ENCODE measurements at places on chromosomes 11 and 22.
A peak's percentile ranks its signal among the peaks of the same experiment; 100 is the strongest.

DNA sequence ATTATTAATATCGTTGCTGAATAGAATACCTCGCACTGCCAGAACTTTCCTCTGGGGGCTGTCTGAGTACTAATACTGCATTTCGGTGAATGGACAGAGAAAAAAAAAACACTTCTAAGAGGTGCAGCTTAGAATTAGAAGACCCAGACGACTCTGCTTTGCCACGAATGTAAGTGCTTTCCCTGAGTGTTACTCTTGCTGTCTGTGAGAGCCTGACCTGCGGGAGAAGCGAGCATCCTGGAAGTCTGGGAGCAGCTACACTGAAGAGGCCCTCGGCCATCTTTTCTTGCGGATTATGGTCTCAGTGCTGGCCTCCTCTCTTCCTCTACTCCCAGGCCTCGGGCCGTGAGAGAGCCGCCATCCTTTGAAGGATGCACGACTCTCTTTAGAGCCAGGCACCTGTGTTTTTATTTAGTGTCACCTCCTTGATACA, 94.9 kb downstream of the SCN3B start:
- DNase-seq, result peak; percentile 70

- DNase-seq, result no peak
Observed at GRCh38 chr22:38201371-38201710, 453 bp upstream of the MAFF start.

DNA sequence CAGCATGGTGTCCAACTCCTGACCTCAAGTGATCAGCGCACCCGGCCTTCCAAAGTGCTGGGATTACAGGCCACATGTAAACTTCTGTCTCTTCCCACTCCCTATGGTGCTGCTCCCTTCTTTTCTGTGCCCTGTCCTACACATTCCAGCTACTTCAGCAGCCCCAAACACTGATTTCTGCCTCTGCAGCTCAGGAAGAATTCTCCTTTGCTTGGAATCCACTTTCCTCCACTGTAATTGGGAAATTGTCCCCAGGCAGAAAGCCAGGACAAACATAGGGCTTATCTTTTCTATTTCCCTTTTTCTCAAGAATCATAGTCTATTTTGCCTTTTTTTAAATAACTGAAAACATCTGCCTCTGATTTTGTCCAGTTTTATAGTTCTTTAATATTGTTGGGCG, 21.3 kb upstream of the DRG1 start:
- DNase-seq, result no peak

- DNase-seq, result no peak
Observed at GRCh38 chr22:29225422-29226090, 19.9 kb downstream of the EMID1 start.

DNA sequence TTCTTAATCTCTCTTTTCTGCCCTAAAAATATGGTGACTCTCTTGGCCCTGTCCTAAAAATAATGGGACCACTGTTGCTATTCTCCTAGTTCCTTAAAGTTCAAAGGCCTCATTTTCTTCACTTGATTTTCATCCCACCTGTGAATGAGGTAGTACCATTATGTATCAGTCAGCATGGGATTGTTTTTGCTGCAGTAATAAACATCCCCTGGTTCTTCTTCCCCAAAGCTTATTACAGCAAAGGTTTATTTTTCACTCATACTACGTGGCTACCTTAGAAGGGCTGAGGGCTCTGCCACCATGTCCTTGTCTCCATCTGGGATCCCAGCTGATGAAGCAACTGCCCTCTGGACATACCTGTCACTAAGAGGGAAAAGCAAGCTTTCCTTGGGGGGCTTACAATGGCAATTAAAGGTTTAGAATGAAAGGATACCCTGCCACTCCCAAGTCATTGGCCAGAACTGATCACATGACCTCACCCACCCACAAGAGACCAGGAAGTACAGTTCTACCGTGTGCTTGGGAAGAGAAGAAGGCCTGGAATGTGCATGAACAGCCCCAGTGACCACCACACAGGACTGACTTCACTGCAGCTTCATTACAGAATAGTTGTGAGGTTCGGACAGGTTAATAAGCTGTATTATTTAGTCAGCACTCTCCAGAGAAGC, 7.8 kb downstream of the TTC38 start:
- no peak for DNase-seq

- DNase-seq, result no peak
Observed at GRCh38 chr11:75782540-75783263, 14.1 kb downstream of the DGAT2 start.

DNA sequence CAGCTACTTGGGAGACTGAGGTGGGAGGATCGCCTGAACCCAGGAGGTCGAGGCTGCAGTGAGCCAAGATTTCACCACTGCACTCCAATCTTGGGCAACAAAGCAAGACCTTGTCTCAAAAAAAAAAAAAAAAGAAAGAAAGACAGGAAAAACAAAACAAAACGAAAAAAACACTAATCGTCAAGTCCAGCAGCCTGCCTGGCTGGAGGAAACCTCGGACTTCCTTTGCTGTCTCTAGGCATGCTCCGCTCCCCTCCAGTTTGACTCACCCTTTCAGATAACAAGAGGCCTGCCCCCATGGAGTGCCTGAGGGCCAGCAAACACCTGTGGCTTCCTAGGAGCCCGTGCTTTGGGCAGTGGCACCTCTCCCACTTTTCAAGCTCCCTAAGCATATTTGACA, 28.8 kb upstream of the CHKA start:
- no peak for DNase-seq

DNA sequence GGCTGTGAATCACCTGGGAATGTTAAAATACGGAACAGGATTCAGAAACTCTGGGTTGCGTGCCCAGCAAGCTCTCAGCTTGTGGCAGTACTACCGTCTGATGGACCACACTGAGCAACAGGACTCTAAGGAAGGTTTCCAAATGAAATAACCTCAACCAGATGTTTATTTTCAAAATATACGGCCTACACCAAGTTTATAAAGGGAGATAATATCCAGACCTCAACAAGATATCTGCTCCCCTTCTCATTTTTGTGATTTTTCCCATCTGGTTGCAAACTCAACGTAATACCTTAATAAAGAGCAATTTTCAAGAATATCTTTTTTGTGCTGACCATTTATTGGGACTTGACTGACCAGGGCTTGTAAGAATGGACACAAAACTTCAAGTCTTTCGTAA, 49.4 kb downstream of the SLC25A17 start:
- DNase-seq, result no peak

GRCh38 chr11:122685041-122685440, 29.5 kb downstream of the UBASH3B start:
- DNase-seq, result no peak

DNA sequence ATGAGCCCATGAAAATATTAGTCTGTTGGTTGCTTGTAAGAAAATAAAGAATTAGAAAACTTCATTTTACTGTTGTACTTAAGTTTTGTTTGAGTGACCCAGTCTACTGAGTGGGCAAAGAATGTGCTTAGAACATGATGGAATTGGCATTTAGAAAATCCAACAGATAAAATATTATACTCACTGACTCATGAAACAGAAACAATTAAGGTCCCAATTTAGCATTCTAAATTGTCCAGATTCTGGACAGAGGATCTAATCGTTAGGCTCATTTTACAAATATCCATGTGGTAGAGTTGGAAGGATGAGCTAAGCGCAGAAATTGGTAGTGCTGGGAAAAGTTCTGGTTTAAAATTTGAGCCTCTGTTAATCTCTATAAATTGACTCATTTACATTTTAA, 45.4 kb downstream of the METTL15 start:
- no peak for DNase-seq

DNA sequence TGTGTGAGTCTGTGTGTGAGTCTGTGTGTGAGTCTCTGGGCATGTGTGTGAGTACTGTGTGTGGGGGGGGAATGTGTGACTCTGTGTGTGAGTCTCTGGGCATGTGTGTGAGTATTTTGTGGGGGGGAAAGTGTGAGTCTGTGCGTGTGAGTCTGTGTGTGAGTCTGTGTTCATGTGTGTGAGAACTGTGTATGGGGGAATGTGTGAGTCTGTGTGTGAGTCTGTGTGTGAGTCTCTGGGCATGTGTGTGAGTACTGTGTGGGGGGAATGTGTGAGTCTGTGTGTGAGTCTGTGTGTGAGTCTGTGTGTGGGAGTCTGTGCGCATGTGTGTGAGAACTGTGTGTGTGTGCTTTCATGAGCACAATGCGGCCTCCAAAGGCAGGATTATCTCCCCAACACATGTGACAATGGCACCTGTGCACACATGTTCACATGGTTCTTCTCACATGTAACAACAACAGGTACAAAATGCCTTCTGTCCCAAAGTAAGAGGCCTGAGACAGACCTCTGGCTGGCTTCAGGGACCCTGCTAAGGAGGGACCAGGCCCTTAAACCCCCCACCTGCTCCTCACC, 1.6 kb downstream of the CD5 start:
- DNase-seq, result no peak

DNA sequence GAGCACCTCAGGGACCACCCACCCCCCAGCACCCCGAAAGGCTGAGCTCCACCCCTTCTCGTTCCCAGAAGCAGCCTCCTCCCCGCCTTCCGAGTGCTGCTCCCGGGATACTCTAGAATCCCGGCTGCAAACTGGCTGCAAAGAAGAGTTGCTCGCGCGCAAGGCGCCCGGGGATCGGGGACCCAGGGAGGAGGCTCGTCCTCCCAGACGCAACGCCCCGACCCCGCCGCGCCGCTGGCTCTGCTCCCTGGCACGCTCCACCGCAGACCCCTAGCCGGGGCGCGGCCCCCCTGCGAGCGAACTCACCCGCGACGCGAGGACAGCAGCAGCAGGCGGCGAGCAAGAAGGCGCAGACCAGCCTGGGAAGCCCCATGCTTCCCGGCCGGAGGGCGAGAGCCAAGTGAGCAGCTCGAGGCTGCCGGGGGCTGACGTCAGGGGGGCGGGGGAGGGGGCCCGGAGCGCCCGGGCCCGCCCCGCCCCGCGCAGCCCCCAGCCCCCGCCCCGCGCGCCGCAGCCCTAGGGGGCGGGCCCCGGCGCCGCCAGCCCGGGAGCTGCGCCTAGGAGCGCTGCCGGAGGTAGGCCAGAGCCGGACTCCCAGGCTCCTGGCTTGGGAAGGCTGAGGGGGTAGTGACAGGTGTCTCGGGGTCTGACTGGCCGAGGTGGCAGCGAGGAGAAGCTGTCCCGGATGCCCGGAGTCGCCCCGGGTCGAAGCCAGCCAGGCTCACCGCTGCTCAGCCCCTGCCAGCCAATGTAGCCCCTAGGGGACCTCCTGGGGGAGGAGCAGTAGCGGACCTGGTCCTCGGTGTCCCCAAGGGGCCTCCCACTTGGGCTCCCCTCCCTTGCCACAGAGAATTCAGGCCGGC, at the start of gene MCAM:
Gene MCAM, minus strand, starts transcription at position 402 of the 863 bp plus-strand sequence. Its CDS starts 29 bp downstream, at position 373.
- DNase-seq, result peak; percentile 60

DNA sequence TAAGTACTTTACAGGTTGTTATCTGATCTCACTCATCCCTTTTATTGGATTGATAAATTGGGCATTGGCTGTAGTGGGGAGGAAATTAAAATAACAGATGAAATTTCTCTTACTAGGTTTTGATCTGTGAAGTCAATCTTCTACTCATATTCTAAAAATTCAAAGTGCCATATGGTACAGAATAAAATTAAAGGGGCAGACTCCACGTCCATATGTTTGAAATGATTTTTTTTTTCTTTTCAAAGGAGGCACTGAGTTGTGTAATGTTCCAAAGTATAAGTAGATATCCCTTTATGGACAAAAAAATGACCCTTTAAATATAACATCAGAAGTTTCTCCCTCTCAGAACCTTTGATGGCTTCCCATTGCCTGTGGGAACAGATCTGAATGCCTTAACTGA, 207.4 kb downstream of the DBX1 start:
- peak; percentile 89 for DNase-seq

DNA sequence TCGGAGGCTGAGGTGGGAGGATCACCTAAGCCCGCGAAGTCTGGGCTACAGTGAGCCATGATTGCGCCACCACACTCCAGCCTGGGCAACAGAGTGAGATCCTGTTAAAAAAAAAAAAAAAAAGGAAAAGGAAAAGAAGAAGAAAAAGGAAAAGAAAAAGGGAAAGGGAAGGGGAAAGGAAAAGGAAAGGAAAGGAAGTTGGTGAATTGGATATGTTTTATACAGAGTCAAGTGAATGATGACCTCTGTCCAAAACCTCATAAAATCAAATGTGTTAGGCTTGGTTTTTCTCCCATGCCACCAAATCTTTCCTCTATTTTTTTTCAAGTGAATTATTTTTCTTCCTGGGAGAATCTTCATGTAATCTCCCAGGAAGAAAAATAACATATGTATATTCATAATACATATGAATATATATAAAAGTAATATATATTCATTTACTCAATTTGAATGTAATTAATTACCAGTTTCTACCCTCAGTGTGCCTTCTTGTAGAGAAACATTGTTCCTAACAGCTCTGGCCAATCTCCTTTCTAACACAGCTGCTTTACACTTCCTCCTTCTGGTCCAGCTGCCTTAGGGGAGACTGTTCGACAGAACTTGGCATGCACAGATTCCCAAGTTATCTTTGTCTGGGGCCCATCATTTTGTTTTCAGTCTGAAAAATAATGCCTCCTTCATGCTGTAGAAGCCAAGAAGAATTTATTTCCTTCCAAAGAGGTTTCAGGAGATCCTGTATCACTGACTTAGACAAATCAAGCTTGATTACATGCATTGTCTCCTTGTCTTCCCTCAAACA, 111.9 kb downstream of the CCDC34 start:
- no peak for DNase-seq

- peak; percentile 86 for DNase-seq
Observed at GRCh38 chr11:100930185-100930778, 199.3 kb downstream of the PGR start.

GRCh38 chr22:36331912-36332622, 55.7 kb downstream of the MYH9 start:
- peak; percentile 43 for DNase-seq

- peak; percentile 50 for DNase-seq
Observed at GRCh38 chr11:132312701-132313111, 942.3 kb downstream of the NTM start.

- no peak for DNase-seq
Observed at GRCh38 chr22:20974336-20974955, 7.4 kb downstream of the AIFM3 start.

DNA sequence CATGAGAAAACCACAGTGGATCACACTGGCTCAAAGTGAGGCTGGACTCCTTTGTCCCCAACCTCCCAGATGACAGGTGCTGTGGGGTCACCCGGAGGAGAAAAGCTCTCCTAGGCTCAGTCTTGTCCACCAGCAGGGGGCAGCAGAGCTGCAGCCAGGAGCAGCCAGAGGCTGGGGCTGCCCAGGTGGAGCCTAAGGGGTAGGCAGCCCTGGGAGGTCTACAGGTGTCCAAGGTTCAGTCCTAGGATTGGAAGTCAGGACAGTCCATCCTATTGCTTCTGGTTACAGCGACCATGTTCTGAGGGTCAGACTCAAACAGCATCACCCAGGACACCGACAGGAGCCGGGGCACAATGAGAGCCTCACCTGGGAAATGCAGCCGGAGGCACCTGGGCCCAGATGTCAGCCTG, 77.6 kb upstream of the IGLL5 start:
- no peak for DNase-seq

- DNase-seq, result peak; percentile 61
Observed at GRCh38 chr11:17457396-17458173, 19.1 kb downstream of the ABCC8 start.

- peak; percentile 18 for DNase-seq
Observed at GRCh38 chr11:18088366-18088765, 17.5 kb downstream of the SAAL1 start.

- DNase-seq, result no peak
Observed at GRCh38 chr11:133948711-133949110, 8.1 kb downstream of the IGSF9B start.

Data from brain (organoid and tissue), 16 donors.